CD4-positive, alpha-beta T cell treated with Interleukin-17A for 1 hour (primary cell): ENCODE measurements at places on chromosomes 7 and 10.

- no peak for DNase-seq
These were observed 56.0 kb downstream of the PTPRN2 start for GRCh38 chr7:158531661-158532060.

GRCh38 chr10:26479766-26480492, 41.8 kb downstream of the APBB1IP start:
- DNase-seq: peak; percentile 74

DNA sequence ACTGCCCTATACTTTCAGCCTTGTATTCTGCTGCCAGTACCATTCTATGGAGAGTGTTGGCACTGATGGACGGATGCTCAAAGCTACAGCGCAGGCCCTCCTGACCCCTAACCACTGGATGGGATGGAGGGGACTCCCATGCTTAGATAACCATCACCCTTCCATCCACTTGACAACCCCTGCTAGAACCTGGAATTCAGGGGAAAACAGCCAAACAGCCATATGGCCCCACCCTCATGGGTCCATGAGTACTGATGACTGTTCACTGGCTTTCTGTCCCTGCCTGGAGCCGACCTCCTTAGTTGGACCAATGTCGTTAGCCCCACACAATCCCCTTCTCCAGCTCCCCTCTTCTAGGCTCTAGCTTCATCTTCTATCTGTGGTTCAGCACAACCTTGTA, 16.2 kb downstream of the DUSP5 start:
- DNase-seq: no peak

- no peak for DNase-seq
These were observed 31.2 kb upstream of the BMPER start for GRCh38 chr7:33873981-33874750.

GRCh38 chr10:63819753-63820329, 298.6 kb downstream of the REEP3 start:
- no peak for DNase-seq

DNA sequence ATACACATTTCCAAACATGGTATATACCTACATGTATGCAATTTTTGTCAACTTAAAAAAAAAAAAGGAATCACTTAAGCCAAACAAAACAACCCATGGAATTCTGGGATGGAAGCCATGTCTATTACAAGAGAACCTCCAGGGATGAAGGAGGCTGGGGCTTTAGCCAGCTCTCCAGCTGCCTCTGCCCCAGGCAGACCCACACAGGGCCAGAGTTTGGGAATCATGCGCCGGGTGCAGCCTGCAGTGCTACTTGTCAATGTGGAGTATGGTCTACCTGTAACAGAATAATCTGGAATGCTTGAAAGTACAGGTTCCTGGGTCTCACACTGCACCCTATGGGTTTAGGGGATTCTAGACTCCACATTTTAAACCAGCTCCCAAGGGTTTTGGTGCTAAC, 10.8 kb downstream of the ATP6V0E2 start:
- no peak for DNase-seq
